ENCODE measurements at places on chromosomes 4 and X. TPM values are rescaled to one million over a fixed set of nuclear protein-coding genes. Genes with fewer than 3 reads are reported as not detected.

LPAR4 gene
- 1.3 TPM for total RNA-seq

VCX3B gene
- not detected for total RNA-seq

- no peak for DNase-seq
These were observed 72.4 kb downstream of the FRAS1 start for GRCh38 chr4:78129383-78130108.

DNA sequence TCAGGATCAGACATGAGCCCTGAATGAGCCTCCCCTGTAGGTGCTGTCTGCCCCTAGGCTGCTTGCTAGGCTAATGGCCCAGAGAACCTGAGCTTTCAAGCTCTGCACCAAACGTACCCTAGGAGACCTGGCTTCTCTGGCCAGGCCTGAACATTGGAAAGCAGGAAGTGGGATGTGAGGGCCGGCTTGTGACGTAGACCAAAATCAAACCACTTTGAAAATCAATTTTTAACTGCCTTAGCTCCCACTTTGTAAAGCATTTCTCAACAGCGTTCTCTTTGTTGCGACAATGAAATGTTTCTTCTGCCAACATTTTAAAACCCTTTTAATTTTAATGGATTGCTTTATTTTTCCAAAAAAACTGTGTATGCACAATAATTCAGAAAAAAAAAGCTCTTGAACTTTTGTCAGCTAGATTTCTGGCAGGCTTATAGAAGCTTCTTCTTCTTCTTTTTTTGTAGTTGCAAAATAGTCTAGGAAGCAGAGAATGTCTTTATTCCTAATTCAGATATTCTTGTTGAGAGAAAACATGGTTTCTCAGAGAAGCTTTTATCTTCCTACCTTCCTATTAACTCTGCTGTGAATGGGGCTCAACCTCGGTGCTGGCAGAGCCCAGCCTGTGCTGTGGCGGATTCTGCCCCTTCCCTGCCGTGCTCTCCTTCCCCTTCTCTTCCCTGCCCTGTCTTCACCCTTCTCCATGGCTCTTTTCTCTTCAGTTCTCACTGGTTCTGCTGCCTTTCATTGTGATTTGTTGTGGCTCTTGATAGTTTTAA lies 145.2 kb upstream of the SFRP2 start:
- no peak for DNase-seq

- DNase-seq: peak; percentile 13
These were observed 1.6 kb upstream of the RBM46 start for GRCh38 chr4:154779362-154779947.
